Stimulated activated CD8-positive, alpha-beta memory T cell treated with anti-CD3 and anti-CD28 coated beads, Interleukin-4, amount 100 ng/mL, for 4 hours (primary cell): ENCODE measurements at places on chromosomes 11 and 22.
A peak's percentile ranks its signal among the peaks of the same experiment; 100 is the strongest.

GRCh38 chr11:130109386-130109785 is 39.7 kb downstream of the APLP2 start:
- no peak for DNase-seq

GRCh38 chr11:1481483-1481825 is 5.1 kb downstream of the MOB2 start:
- no peak for DNase-seq

DNA sequence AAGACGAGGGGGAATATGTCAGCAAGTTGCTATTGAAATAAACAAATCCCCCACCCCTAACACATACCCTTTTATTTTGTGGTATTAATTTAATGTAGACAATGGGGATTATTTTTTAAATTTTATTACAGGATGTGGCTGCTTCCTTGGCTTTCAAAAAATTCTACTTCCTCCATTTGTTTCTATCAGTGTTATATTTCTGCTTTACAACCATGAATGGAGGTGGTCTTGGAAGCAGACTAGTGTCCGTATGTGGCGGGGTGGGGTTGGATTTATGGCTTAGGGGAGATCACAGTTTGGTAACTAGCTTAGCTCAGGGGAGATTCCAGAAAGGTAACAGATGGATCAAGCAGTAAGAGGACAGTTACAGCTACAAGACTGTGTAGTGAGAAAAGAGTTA is 39.3 kb upstream of the PICALM start:
- no peak for DNase-seq

- DNase-seq, result no peak
These were observed 7.2 kb downstream of the TMEM86A start for GRCh38 chr11:18705651-18706281.

- no peak for DNase-seq
These were observed 126.0 kb downstream of the CTTN start for GRCh38 chr11:70524096-70524922.

GRCh38 chr11:15208378-15209222 is 93.9 kb downstream of the INSC start:
- DNase-seq, result peak; percentile 60

DNA sequence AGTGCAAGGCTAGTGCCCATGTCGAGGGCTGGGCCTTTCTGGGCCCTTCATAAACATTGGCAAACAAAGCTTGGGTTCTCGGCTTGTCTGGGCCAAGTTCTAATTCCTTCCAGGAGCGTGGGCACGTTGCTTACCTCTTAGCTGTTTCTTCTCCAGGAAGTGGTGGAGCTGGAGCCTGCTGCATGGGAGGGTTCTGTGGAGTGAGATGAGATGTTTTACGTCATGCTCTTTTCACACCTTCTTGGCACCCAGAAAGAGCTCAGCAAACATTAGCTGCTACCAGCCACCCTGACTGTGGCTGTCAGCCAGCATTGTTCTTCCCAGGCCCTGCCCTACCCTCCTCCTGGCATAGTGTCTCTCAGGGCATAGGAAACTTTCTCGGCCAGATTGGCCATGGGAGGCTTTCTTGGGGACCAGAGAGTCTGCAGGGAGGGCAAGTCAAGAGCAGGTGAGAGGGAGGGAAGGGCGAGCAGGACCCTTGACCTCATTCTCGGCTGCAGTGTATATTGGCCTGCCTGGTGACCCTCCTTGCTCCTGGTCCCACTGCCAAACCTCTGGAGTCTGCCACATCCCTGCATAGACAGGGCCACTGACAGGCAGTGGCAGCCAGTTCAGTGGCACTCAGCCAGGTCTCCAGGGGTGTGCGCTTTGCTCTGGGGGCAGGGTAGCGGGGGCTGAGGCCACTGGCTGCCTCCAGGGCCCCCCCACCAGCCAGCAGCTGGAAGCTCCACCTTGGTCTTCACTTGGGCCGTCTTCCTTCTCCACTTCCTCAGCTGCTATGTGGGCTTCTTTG is 98.8 kb downstream of the BCR start:
- DNase-seq, result no peak

DNA sequence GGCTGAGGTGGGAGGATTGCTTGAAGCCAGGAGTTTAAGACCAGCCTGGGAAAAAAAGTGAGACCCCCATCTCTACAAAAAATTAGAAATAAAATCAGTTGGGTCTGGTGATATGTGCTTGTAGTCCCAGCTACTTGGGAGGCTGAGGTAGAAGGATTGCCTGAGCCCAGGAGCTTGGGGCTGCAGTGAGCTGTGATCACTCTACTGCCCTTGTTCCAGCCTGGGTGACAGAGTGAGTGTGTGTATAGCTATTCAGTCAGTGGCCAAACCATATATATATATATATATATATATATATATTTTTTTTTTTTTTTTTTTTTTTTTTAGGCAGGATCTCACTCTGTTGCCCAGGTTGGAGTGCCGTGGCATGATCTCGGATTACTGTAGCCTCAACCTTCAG is 24.5 kb downstream of the ADM start:
- DNase-seq, result no peak

- DNase-seq, result no peak
These were observed 129.1 kb upstream of the ARHGAP42 start for GRCh38 chr11:100557830-100558611.

DNA sequence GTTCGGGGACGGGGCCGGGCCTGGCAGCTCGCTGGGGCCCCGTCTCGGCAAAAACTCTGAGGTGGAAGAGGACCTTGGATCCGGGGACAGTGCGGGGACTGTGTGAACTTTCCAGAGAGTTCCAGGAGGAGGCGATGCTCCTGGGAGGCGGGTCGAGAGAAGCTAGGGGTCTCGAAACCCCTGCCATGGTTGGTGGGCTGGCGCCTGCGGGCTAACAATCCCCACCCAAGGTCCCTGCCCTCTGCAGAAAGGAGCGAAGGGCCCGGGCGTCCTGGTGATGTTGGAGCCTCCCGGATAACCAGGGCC is 4.7 kb upstream of the GRK2 start:
- DNase-seq, result no peak

DNA sequence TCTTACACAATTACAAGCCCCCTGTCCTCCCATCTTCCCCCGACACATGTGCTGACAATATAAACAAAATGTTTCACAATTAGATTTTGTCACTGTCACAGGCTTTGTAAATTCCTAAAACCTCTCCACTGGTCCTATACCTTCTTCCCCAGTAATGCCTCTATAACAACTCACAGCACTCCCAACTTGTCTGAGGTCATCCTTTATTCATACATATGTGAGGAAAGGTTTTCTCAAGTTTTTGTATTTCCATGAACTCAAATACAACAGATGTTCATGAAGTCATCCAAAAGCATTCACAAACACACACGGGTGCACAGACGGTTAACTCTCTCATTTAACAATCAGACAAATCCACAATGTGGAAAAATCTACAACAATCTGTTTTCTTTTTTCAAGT is 1.9 kb downstream of the OR52H1 start:
- DNase-seq, result no peak

- DNase-seq, result no peak
These were observed 98.6 kb downstream of the SEZ6L start for GRCh38 chr22:26267856-26268255.

- no peak for DNase-seq
These were observed 141.0 kb downstream of the SOX6 start for GRCh38 chr11:16215352-16215751.

DNA sequence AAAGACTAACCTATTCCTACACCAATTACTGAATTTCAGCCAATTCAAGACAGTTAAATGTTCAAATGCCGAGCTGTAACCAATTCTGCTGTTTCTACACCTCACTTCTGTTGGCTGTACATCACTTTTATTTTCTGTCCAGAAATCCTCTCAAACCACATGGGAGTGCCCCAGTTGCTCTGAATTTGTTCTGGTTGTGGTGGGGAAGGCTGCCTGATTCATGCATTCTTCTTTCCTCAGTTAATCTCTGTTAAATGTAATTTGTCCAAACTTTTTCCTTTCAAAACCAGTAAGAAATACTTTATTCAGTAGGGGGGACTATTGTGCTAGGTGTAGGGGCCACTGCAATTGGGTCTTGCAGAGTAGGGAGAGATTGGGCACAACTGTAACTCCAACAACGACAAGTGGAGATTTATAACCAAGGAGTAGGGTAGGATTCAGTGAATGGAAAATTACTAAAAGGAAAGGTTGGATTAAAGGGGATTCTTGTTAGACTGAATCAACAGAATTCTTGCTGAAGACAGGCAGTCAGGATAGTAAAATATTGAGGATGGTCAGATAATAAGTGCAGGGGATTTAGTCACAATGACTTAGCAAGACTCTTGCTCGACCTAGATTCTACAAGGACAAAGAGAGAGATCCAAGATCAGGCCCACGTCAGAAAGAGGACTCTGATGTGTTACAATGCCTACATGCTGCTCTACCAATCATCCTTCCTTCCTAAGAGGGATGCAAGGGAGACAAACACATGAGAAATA is 593.5 kb upstream of the FAT3 start:
- no peak for DNase-seq

GRCh38 chr11:115469361-115469760 is 34.9 kb downstream of the CADM1 start:
- DNase-seq, result no peak

DNA sequence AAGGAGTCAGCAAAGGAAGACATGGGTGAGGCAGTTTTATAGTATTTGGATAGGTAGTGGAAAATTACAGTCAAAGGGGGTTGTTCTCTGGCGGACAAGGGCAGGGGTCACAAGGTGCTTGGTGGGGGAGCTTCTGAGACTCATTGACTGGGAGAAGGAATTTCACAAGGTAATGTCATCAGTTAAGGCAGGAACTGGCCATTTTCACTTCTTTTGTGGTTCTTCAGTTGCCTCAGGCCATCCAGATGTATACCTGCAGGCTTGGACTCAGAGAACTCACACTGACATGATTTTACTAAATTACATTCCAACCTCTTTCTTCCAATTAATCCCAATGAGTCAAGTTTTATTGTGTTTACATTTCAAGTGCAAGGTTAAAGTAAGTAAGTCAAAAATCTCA is 240.5 kb upstream of the API5 start:
- no peak for DNase-seq

GRCh38 chr11:17459236-17459896 is 17.3 kb downstream of the ABCC8 start:
- no peak for DNase-seq

- DNase-seq, result no peak
These were observed 49.7 kb downstream of the EXT2 start for GRCh38 chr11:44145011-44145775.

DNA sequence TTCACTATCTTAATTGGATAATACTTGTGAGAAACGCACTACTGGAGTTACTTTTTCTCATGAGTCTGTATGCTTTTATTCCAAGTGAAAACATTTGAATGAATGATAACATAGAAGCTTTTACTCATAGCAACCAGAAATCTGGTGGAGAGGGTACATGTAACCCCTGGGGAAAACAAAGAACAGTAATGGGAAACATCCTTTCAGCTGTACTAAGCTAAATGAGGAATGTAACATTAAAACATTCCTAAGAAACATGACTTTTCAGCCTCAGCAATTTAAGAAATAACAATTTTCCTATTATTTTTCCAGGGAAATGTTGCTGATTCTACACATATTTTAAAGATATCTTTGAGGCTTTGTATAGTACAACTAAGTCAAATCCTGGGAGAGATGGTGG is 97.2 kb upstream of the CEP126 start:
- no peak for DNase-seq

GRCh38 chr22:22753526-22754267 is 109.3 kb downstream of the GGTLC2 start:
- peak; percentile 61 for DNase-seq

DNA sequence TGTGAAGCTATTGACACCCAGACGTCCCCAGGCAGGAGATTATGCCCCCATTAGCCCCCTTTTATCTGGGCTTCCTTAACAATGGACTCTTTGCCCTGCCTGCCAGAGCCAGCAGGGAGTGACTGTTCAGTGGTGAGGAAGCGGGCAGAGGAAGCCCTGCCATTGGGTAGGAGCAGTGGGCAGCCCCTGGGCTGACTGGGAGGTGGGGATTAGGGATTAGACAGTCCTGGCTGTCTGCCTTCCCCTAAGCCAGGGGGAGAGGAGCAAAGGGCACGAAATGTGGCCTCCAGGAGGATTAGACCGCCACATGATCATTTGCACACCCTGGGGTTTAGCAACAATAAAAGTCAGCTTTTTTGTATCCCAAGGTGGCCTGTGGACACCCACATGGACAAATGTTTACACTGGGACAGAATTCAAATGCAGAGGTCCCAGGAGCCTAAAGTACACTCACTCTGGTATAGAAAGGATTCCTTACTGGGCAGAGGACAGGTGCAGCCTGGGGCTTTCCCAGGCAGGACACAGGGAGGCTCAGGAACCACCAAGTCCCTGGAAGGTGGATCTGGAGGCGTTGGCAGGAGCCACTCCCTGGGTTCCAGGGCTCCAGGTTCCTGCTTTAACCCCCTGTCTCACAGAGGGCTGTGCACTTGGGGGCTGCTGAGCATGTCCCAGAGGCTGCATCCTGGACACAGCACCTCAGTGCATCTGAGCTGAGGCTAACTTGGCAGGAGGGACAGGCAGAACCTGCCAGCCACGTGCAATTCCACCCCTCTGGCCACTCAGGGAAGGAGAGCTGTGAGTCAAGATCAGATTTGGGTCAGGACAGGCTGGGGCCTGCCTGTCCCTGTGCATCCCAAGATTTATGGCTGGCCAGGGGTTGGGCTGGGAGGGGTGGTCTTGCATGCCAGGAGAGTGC is 2.1 kb downstream of the PNPLA3 start:
- no peak for DNase-seq

- DNase-seq, result no peak
These were observed 101.4 kb downstream of the SYT9 start for GRCh38 chr11:7353100-7353499.

GRCh38 chr11:87456499-87456898 is 418.8 kb downstream of the TMEM135 start:
- no peak for DNase-seq

DNA sequence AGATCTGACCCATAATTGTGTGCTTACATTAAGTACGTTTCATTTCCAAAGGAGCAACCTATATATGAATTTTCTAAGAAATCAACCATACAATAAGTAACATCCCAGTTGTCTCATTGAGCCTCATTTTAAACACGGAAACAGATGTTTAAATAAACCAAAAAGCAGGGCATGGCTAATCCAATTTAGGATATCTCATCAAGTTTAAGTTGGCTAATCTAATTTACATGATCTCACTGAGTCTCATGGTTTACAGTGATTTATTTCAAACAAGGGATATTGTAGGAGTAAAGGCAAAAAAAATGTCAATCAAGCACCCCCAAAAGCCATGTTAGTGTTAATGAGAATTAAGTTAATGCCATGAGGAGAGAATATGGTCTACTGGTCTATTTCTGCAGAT is 499.8 kb upstream of the CCDC90B start:
- no peak for DNase-seq

- no peak for DNase-seq
These were observed 12.6 kb downstream of the ARHGAP8 start for GRCh38 chr22:44764974-44765373.

- no peak for DNase-seq
These were observed 231.2 kb upstream of the MTNR1B start for GRCh38 chr11:92738276-92738675.

DNA sequence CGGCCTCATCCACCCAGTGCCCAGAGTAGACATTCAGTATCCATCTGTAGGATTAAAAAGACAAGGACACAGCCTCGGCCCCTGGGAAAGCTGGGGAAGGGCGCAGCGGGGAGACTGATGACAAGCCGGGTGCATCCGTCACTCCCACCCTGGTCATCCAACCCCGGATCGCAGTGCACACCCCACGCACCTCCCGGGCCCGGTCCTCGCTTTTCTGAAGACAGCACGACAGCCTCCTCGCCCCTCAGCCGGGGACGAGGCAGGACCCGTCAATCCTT is 1.1 kb downstream of the FCHSD2 start:
- DNase-seq, result no peak

GRCh38 chr11:86800960-86801272 is 574 bp downstream of the PRSS23 start:
- DNase-seq, result no peak
